ENCODE measurements at places on chromosomes 2 and 18.

DNA sequence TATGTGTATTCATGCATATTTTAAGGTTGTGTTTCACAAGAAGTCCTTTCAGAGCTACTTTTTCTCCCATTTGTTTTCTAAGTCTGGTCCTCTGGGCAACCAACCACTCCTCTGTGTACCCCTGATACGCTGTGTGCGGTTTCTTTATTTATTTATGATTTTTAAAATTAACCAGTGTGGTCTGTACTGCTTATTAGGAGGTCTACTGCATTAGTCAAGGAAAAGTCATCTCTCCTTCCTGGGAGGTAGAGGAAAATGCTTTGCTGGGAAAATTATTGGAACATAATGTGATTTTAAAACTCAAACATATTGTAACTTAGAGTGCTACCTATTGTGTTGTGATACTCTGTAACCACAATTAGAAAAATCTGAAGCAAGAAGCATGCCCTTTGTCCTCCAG is 1404.3 kb downstream of the SUCLG1 start:
- DNase-seq = no peak

GRCh38 chr2:4465671-4466070 is 762.3 kb downstream of the DCDC2C start:
- no peak for DNase-seq

DNA sequence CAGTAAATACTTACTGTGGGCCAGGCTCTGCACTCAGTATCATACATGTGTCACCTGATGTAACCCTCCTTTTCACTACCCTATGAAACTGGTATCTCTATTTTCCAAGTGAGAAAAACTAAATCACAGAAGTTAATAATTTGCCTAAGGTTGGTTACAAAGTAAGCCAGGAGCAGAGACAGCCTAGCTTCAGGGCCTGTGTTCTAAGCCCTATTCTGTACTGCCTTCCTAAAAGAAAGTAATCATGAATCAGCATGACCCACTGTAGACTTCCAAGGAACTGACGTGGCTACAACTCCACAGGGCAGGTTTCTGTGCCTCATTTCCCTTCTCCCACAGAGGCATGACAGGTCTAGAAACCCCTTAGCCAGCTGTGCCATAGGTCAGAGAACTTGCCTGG is 14.3 kb downstream of the ZNF142 start:
- DNase-seq = no peak

DNA sequence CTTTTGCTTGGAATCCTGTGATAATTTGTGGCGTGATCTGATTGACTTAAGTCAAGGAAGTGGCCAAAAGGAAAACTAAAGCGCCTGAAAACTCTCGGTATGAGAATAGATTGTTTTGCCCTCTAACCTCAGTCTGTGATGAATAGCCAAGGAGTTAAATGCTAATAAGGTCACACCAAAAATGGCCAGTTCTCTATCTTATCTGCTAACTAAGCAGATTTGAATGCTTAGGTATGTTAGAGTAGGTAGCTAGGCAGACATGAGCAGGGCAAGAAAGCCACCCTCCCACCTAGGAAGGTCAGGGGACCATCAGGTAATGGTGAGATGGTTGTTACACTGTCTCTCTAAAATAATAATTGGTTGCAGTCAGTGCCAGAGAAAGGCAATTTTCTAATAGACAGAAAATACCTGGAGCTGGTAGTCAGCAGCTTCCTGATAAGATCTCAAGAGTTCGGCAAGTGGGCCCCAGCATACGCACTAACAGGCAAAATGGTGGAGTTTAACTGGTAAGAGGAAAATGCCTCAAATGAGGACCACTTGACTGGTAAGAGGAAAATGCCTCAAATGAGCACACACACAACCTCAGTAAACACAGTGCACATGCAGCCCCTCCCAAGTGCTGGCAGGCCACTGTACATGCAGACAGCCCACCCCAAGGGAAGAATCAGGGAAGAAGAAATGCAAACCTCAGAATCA is 468.4 kb downstream of the MBD2 start:
- no peak for DNase-seq

DNA sequence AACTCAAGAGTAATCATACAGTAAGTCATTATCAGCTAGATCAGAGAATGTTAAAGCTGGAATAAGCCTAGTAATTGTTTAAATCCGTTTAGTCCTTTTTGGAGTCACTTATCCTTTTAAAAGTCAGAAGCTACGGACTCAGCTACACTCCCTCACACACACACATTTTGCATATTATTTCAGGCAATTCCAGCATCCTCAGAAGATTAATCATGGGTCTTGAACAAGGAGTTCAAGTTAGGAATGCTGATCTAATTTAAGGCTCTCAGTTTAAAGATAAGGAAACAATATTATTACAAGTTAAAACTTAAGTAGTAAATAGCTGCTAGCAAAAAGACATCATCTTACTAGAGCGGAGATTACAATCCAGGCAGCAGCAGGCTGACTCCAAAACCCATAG is 74.3 kb downstream of the GTF3C3 start:
- no peak for DNase-seq

DNA sequence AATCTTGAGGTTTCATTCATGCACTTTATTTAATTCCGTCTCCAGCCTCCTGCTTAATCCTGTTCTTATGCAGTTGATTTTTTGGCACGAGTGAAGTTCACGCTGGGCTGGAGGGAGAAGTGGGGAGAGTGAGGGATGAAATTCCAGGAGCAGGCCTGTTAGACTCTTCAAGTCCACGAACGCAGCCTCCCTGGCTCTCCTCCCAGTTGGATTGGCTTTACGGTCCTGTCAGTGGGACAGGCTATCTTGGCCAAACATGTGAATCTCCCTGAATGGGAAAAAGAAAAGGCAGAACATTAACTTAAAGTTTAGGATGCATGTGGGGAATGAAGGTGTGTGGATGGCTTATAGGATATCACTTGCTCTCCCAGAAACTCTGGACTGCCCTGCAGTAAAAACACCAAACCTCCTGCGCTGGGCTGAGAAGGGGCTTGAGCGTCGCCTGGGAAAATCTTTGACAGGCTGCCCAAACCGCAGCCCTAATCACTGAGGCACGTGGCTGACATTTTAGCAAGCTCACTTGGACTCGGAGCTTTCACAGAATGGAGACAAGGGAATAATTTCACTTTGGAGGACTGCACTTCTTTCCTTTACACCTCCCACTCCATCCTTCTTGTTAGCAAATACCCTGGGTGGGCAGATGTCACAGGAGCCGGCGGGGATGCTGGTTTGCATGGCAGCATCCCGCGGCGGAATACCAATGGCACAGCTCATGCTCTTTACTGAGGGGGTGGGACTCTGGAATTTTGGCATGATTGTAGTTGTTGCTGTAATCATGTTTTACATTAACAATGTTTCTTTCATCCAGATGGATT is 93.9 kb downstream of the ACKR3 start:
- DNase-seq = no peak

GRCh38 chr2:16140771-16141640 is 200.7 kb downstream of the MYCN start:
- no peak for DNase-seq

GRCh38 chr2:198731842-198732399 is 725.8 kb downstream of the SATB2 start:
- DNase-seq = no peak

DNA sequence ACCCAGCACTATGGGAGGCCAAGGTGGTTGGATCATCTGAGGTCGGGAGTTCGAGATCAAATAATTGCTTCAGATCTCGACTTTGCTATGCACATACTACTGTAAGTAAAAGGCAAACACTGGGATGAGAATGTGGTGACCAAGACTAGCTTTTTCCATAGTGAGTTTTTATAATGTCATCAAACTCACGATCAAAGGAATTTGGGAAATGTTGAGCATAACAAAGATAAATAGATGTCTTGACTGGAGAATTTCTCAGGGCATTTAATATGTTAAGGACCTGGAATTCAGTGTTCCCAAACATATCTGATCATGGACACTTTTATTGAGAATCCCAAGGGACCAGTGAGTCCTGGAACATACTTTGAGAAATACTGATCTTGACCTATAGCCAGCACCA is 205.6 kb downstream of the ARHGAP15 start:
- no peak for DNase-seq
